Activated naive CD4-positive, alpha-beta T cell treated with anti-CD3 and anti-CD28 coated beads, Interleukin-2, amount 50 U/mL, for 16 hours (primary cell): ENCODE measurements at places on chromosomes 11 and 22.
A peak's percentile ranks its signal among the peaks of the same experiment; 100 is the strongest.

DNA sequence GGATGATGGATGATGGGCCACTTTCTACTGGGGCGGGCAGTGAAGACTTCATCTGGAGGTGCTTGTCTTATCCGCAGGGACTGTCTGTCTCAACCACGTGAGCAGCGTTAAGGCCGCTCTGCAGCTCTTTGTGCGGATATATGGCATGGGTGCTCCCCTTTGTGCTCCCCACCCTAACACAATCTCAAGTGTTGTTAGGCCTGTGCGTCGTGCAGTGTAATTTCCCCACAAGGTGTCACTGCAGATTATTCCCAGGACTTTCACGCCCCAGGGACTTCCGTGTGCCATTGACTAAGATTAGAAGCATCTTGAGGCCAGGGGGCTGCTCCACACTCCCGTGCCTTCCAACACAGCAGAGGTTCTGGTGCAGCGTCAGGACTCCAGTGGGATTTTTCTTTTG, 65.3 kb downstream of the TBC1D22A start:
- DNase-seq = no peak

GRCh38 chr11:81840380-81840779, 893.3 kb downstream of the FAM181B start:
- no peak for DNase-seq

- no peak for DNase-seq
These were observed 127.5 kb downstream of the SIK3 start for GRCh38 chr11:116970485-116971292.

DNA sequence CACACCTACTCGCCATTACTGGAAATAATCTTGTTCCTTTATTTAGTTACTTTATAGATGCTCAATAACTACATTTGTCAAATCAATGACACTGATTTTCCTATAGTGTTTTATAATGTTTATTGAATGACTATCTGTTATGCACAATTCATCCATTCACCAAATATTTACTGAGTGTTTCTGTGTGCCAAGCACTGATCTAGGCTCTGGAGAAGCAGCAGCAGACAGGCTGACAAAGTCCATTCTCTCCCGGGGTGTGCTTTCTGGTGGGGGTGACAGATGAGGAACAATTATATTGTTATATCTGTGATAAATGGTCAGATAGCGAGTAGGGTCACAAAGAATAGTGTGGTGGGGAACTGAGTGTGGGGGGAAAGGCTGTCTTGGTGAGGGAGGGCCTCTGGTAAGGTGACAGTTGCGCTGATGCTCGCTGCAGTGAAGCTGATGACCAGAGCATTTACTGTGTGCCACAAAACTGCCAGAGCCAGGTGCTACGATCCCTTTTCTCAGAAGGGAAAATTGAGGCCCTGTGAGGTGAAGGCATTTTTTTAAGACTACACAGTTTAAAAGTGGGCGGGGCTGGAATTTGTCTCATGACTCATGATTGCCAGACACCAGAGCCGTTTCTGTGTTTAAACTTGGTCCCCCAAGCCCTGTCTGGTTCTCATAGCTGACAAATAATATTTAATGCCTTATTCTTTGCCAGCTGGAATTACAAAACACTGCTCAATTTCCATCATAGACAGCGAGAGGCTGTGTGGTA, 10.2 kb downstream of the PACS1 start:
- peak; percentile 70 for DNase-seq

DNA sequence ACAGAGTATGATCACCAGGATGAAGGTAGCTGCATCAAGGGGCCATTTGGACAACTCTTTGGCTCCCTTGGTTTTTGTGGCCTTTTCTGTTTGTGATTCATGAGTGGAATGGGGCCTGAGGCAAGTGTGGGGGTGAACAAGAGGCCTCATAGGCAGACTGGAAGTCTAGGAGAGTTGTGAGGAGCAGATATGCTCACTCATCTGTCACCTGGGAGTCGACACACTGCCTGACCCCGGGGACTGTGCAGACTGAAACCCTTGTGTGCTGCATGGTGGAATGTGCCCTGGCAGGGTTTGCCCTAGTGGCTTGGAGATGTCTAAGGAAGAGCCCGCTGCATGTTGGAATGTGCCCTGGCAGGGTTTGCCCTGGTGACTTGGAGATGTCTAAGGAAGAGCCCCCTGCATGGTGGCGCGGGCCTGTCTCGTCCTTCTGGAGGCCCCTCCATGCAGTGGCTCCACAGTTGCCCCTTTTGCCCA, 60.0 kb downstream of the MED15 start:
- no peak for DNase-seq

DNA sequence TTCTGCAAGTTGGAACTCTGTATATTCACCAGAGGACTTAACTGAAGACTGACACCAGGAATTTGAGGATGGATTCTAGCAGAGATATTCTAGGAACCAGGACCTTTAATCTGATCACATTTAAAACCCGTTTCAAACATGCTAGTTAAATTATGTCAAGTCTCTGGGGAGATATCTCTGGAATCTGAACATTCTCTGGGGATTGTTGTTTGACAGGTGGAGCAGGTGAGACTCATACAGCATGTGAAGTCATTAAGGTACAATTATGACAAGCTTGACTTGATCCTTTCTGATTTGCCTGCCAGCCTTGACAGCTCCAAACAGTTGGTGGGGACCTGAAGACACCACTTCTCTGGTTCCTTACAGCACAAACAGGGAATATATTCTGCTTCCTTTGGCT, 100.3 kb downstream of the FAT3 start:
- no peak for DNase-seq

GRCh38 chr11:33329705-33330329, 72.6 kb downstream of the HIPK3 start:
- DNase-seq = peak; percentile 25

DNA sequence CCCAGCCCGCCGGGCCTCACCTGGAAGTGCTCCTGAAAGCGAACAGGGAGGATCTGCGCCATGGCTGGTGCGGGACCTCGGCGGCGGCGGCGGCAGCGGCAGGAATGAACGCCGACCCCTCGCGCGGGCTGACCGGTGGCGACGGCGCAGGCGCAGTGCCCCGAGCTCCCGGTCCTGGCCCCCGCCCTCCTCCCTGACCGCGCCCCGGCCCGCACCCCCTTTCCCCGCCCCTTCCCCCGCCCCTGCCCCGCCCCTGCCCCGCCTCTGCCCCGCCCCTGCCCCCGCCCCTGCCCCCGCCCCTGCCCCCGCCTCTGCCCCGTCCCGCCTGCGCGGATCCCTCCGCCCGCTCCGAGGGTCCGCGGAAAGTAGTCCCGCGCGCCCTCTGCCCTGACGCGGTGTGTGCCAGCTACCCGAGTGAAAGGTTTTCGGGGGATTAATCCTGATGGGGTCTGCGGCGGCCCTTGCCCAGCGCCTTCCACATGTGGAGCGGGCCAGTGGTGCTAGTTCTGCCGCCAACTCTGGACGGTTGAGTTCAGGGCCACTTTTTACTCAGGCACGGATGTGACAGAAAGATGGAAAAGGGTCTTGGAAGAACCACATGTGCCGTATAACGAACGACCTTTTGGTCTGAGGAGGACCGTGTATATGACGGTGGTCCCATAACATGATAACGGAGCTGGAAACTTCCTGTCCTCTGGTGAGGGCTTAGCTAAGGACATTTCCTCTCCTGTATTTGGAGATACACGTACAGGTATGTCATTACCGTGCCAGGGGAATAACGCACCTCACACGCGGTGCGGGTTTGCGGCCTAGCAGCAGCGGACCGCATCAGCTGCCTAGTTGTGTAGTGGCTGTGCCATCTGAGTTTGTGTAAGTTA, at the start of gene CLTCL1:
Gene CLTCL1, minus strand, starts transcription at position 140 of the 878 bp plus-strand sequence. Its CDS starts 78 bp downstream, at position 62.
- DNase-seq = peak; percentile 60

- DNase-seq = no peak
These were observed 428.5 kb downstream of the TMEM135 start for GRCh38 chr11:87466223-87466622.

DNA sequence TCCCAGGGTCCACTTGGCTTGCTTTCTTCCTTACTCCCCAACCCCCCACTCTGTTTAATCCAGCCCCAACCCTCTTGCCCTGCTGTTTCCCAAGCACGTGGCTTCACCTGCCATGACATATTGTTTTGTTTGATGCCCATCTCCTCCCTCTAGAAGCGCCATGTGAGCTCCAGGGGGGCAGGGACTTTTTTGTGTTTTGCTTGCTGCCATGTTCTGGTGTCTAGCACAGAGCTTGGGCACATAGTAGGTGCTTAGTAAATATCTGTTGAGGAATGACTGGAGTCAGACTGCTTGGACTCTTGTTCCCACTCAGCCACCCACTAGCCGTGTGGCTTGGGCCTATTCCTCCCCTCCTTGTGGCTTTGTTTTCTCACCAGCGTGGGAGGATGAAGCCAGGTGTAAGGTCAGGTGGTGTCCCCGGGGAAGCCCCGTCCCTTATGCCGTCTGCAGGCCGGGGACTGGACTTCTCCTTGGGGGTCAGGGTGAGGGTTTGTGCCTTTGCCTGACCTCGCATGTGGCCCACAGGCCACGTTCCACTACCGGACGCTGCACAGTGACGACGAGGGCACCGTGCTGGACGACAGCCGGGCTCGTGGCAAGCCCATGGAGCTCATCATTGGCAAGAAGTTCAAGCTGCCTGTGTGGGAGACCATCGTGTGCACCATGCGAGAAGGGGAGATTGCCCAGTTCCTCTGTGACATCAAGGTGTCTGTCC, 3.8 kb downstream of the AIP start:
- DNase-seq = no peak

DNA sequence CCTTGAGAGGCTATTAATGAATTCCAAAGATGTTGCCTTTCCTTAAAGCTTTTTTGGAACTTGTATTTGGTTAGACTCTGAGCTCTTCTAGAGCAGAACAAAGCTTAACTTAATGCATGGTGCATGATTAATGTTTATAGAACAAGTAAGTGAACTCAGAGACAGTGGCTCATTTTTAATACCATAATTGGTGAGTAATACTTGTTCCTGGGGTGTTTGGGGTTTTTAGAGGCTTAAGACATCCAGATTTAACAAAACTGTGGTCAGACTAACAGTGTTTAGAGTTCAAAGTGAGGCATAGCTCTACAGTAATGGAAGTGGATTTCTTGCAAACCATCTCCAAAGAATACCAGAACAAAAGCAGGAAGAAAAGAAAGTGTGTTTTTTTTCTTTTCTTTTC, 73.7 kb upstream of the CTSC start:
- no peak for DNase-seq

- no peak for DNase-seq
These were observed 3.4 kb upstream of the RCOR2 start for GRCh38 chr11:63920126-63920938.

- DNase-seq = no peak
These were observed 439.8 kb downstream of the TBC1D22A start for GRCh38 chr22:47201996-47202818.

DNA sequence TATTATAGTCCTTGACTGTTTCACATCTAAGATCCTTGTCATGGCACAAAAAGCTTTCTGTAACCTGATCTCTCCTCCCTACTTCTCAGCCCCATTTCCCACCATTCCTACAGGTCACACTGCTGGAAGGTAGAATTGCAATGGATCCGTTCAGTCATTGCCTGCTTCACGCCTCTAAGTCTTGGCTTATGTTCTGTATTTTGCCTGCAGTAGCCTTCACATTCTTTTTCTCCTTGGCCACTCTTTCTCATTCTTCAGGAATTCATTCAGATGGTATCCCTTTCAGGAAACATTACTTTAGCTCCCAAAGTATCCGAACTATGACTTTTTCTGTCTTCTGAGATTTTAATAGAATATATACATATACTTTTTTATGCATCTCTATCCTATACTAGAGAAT, 731.5 kb downstream of the NTM start:
- no peak for DNase-seq

DNA sequence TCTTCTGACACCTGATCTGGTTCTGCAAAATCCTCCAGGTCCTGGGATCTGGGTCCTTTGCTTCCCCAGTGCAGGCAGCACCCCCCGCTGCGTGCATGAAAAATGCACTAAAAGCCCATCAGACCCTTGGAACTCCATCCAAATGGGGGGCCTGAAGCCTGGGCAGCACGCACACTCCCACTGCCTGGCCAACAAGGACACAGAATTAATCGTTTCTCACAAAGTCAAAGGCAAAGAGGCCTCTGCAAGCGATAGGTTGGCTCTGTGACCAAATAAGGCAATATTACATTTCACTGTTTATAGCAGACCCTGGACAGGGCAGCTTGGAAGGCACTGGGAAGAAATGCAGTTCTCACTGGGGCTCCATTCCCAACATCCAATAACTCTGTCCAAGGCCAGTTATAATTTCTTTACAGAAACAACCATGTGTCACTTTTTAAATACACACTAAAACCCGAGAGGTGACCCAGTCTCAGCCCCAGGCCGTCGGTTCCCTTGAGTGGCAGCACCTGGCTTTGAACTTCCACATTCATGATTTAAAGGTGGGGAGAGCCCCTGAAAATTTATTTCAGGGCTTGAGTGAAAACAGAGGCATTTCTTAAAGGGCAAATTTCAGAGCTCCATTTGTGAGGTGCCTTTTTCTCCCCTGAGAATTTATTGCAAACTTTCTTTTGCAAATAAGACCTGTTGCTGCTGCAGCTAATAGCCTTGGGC, 114.4 kb upstream of the ANO1 start:
- no peak for DNase-seq

GRCh38 chr11:96481771-96482170, 92.0 kb downstream of the JRKL start:
- no peak for DNase-seq

DNA sequence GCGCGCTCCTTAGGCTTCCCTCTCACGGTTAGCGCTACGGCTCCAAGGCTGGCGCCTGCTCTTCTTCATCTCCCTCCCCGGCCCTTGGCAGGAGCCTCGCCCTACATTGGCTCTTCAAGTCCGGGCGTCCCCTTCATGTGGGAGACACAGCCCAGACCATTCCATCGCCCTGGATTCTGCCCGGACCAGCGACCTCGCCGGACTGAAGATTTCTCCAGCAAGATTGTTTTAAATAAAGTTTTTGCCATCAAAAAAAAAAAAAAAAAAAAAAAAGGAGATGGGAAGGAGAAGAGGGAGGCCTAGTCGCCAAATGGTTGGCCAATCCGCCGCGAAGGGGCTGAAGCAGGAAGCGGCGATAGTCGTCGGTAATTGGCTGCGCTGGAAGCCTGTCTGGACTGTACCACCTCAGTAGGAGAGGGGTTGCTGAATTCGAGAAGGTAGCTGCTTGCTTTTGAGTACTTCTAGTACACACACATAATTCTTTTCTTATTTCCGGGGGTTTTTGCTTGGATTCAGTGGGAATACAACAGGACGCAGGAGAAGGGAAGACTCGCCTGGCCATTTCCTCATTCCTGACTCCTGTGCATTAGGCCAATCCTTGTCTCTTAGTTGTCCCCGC, 688 bp upstream of the ZDHHC5 start:
- DNase-seq = peak; percentile 92

GRCh38 chr11:123616505-123617198, 37.8 kb downstream of the SCN3B start:
- DNase-seq = no peak
